Occipital lobe (tissue), 3 donors: ENCODE measurements at places on chromosomes 1 and 21.

DNA sequence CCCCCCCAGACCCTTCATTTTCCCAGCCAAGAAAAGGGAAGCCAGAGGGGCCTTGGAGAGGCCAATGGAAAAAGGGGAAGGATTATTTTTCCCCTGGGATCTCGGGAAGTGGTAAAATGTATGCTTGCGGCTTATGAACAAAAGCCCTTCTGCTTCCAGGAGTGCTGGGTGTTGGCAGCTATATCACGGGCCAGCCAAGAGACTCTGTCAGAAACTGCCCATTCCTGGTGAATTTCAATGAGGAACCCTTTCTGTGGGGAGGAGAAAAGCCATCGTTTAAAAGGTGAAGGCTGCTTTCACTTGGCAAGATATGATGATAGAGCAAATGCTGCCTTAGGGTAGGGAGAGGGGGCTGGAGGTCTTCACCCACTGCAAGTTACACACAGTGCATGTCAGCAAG, 69.7 kb upstream of the ZC3H12A start:
- no peak for DNase-seq

- no peak for DNase-seq
Measured at GRCh38 chr1:201562659-201563405, 23.9 kb downstream of the NAV1 start.

DNA sequence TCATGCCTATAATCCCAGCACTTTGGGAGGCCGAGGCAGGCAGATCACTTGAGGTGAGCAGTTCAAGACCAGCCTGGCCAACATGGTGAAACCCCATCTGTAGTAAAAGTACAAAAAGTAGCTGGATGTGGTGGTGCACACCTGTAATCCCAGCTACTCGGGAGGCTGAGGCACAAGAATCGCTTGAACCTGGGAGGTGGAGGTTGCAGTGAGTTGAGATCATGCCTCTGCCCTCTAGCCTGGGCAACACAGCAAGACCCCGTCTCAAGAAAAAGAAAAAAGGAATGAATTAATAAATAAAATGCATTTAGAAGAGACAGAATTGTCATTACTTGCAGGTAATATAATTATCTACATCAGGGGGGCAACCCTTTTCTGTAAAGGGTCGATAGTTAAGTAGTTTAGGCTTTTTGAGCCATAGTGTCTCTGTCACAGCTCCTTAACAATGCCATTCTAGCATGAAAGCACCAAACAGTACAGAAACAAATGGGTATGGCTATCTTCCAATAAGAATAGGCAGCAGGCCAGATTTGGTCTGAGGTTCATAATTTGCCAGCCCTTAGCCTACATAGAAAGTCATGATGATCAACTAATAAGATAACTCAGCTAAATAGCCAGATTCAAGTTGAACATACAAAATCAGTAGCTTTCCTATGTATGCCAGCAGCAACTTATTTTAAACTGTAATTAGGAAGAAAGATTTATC, 56.8 kb downstream of the RPRD2 start:
- DNase-seq: no peak

GRCh38 chr1:51622455-51622913, 5.6 kb downstream of the OSBPL9 start:
- no peak for DNase-seq

GRCh38 chr1:25619101-25619890, 2.7 kb downstream of the MAN1C1 start:
- DNase-seq: peak; percentile 45

DNA sequence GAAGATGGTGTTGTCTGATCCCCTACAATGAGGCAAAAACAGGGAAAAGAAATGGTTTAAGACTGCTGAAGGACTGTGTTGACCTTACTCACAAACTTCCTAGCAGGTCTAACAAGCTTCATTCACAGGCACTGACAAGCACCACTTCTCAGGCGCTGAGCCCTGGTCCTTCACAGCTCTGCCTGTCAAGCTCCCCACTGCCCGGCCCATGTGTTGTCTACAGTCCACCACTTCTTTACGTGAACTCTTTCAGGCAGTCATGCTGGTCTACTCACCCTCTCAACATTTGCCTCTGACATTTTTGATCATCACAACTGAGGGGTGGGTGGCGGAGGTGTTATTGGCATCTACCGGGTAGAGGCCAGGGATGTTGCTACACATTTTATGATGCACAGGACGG, 40.7 kb upstream of the MYBPHL start:
- DNase-seq: no peak
